Effector memory CD8-positive, alpha-beta T cell (primary cell): ENCODE measurements at places on chromosomes 12 and 14.

- no peak overlapping the region for H3K27ac ChIP-seq
- DNase-seq: no peak
- H3K4me1 ChIP-seq: no peaks in the 10 kb centered on the region
- H3K36me3 ChIP-seq: no peaks in the 10 kb centered on the region
Observed at GRCh38 chr12:5487948-5488625, 56.2 kb downstream of the NTF3 start.

GRCh38 chr14:100867631-100868315 is 35.7 kb downstream of the RTL1 start:
- no peak overlapping the region for H3K27ac ChIP-seq
- no peak for DNase-seq
- no peaks in the 10 kb centered on the region for H3K36me3 ChIP-seq
- no peak overlapping the region for H3K4me3 ChIP-seq
- no peaks in the 10 kb centered on the region for H3K4me1 ChIP-seq
- H3K27me3 ChIP-seq: no peaks in the 10 kb centered on the region

DNA sequence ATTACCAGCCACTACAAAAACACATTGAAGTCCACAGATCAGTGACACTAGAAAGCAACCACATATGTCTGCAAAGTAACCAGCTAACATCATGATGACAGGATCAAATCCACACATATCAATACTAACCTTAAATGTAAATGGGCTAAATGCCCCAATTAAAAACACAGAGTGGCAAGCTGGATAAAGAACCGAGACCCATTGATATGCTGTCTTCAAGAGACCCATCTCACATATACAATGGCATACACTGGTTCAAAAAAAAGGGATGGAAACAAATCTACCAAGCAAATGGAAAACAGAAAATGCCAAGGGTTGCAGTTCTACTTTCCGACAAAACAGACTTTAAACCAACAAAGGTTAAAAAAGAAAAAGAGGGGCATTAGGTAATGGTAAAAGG is 307.7 kb downstream of the GPHN start:
- H3K36me3 ChIP-seq: peaks cover 3% of the 10 kb centered on the region
- no peak for DNase-seq
- no peaks in the 10 kb centered on the region for H3K4me1 ChIP-seq
- H3K27ac ChIP-seq: no peak overlapping the region
- no peaks in the 10 kb centered on the region for H3K27me3 ChIP-seq

DNA sequence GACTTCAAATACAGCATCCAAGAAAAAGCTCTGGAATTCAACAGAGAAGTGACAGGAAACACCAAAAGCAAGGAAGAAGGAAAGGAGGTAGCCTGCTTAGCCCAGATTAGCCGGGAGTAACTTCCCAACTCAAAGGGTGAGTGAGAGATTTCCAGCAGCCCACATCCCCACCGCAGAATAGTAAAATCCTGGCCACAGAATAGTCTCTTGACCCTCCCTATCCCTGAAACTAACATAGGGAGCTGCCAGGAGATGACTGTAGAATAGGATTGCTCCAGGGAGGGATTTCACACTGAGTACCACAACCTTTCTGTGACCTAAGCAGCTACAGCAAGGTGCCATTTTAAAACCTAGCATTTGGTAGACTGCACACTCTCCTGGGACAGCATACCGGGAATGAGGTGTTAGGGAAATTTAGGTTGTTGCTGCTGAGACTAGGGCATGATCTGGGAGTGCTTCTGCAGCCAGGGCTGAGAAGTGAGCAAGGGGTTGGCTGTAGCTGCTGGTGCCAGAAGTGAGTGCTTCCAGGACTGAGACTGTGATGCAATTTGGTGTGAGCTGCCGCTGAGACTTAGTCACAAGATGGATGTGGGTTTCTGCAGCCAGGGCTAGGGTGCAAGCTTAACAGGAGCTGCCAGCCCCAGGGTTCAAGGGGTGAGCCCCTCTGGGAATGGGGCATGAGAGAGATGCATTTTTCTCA is 66.0 kb downstream of the TMTC3 start:
- DNase-seq: no peak
- no peaks in the 10 kb centered on the region for H3K36me3 ChIP-seq
- no peak overlapping the region for H3K27ac ChIP-seq
- H3K4me3 ChIP-seq: no peak overlapping the region
- no peaks in the 10 kb centered on the region for H3K4me1 ChIP-seq

GRCh38 chr12:15638231-15638630 is 151.0 kb downstream of the EPS8 start:
- H3K27ac ChIP-seq: no peak overlapping the region
- no peaks in the 10 kb centered on the region for H3K4me1 ChIP-seq
- H3K36me3 ChIP-seq: peaks cover 5% of the 10 kb centered on the region
- H3K27me3 ChIP-seq: peaks cover 14% of the 10 kb centered on the region
- H3K4me3 ChIP-seq: no peak overlapping the region

- H3K36me3 ChIP-seq: no peaks in the 10 kb centered on the region
- peaks cover 12% of the 10 kb centered on the region for H3K4me1 ChIP-seq
- no peak for DNase-seq
- peak overlapping the region; percentile 8 for H3K27ac ChIP-seq
- H3K27me3 ChIP-seq: no peaks in the 10 kb centered on the region
Observed at GRCh38 chr12:123952037-123952436, 20.6 kb downstream of the CCDC92 start.

DNA sequence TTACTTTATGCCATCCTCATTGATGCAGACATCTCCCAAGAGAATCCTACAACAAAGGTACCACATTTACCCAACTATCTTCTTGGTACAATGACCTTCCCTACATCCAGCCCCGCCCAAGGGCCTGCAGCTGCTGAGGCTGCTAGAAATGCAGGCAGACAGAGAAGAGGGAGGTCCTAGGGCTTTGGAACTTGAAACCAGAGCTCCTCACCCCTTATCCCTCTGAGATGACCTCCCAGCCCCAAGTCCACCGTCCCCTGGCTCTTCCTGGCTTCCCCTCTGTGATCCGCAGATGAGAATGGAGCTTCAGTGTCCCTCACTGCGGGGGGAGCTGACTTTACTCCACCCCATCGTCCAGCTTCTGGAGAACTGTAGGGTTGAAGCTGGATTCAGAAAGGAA is 1.6 kb upstream of the TNFRSF1A start:
- peaks cover 51% of the 10 kb centered on the region for H3K4me1 ChIP-seq
- DNase-seq: no peak
- no peak overlapping the region for H3K27ac ChIP-seq
- H3K27me3 ChIP-seq: no peaks in the 10 kb centered on the region

GRCh38 chr12:113142173-113142885 is 6.8 kb upstream of the RASAL1 start:
- H3K4me1 ChIP-seq: no peaks in the 10 kb centered on the region
- H3K27me3 ChIP-seq: no peaks in the 10 kb centered on the region
- DNase-seq: no peak
- no peak overlapping the region for H3K27ac ChIP-seq

DNA sequence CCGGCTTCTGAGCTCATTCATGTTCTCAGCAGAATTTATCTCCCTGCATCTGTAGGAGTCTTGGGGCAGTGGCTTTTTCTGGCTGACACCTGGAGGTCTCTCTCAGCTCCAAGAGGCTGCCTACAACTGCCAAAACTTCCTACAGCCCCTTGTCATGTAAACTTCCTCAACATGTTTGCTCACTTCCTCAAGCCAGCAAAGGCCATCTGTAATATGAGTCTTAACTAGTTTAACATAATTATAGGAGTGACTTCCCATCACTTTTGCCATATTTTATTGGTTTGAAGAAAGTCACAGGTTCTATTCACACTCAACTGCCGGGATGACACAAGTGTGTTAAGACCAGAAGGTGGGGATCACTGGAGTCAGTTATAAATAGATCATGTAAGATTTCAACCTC is 194.0 kb downstream of the VRK1 start:
- H3K27ac ChIP-seq: no peak overlapping the region
- peaks cover 10% of the 10 kb centered on the region for H3K4me1 ChIP-seq
- peaks cover 38% of the 10 kb centered on the region for H3K27me3 ChIP-seq
- DNase-seq: no peak
- no peak overlapping the region for H3K4me3 ChIP-seq

DNA sequence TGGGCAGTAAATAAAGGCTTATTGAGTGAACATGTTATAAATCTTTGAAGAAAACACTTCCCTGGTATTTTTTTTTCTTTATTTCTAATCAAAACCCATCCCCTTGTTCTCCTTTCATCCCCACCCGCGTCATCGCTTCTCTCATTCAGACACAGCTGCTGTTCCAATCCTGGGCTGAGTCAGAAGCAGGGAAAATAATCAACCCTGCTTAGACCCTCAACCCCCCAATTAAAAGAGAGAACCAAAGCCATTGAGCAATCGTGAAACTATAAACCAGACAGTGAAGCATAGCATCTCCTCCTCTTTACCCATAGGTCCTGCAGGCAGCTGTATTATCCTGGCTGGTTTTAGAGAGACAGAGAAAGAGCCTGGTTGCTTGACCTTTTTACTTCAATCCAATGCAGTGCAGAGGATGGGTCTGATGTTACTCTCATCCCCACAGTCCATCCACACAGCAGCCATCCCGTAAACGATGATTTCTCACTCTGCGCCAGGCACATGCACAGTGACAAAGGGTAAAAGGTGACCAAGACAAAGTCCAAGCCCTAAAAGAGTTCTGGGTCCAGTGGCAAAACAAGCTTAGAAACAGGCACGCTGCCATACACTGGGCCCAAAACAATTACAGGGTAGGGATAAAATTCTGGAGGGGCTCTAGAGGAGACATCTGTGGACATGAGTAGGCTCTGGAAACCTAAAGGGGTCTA is 238.3 kb downstream of the GALC start:
- H3K4me1 ChIP-seq: no peaks in the 10 kb centered on the region
- no peak for DNase-seq
- no peaks in the 10 kb centered on the region for H3K36me3 ChIP-seq
- H3K27ac ChIP-seq: no peak overlapping the region
- no peak overlapping the region for H3K4me3 ChIP-seq
- peaks cover 5% of the 10 kb centered on the region for H3K27me3 ChIP-seq

- H3K27me3 ChIP-seq: peaks cover 67% of the 10 kb centered on the region
- H3K27ac ChIP-seq: peak within 1 kb of the TSS; percentile 25
- peak; percentile 4 for DNase-seq
- H3K4me1 ChIP-seq: peaks cover 13% of the 10 kb centered on the region
- peak within 1 kb of the TSS; percentile 89 for H3K4me3 ChIP-seq
- peaks cover 3% of the 10 kb centered on the region for H3K36me3 ChIP-seq
Observed at GRCh38 chr12:24948757-24949722, at the start of gene BCAT1. TSS of gene BCAT1 (minus strand) at chr12:24949101. CDS start at chr12:24948932, 169 bp downstream.

DNA sequence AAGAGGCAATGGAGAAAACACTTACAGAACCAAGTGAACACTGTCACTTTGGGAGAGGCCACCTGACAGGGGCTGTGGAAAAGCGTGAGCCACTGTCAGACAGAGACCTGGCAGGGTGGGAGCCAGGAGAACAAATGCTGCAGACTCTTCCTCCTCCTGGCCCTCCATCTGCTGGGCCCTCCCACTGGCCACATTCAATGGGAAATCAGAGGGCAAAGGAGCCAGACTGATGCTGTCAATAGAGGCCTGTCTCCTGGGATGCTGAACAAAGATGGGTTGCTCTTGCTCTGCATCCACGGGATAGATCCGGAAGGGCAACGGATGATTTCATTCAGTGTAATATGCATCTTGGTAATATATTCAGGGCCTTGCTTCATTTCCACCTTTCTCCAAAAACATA is 44.9 kb upstream of the BCAT1 start:
- no peaks in the 10 kb centered on the region for H3K36me3 ChIP-seq
- peaks cover 12% of the 10 kb centered on the region for H3K4me1 ChIP-seq
- DNase-seq: no peak
- no peak overlapping the region for H3K27ac ChIP-seq
- H3K27me3 ChIP-seq: peaks cover 6% of the 10 kb centered on the region

DNA sequence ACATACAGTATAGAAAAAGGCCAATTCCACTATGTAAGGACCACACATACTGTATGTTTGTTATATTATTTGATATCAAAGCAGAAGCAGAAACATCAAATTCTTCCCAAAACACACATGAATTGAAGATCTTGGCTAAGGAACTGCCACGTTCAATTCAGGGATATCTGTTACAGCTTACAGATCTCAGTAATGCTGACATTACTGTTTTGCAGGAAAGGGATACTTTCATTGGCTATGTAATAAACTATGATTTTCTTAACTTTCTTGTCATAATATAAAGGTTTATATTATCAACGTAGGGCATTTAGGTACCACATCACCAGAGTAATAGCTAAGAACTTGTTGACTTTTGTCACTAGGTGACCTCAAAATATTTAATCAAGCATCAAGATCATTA is 148.5 kb downstream of the PAX9 start:
- no peak overlapping the region for H3K4me3 ChIP-seq
- H3K4me1 ChIP-seq: no peaks in the 10 kb centered on the region
- H3K36me3 ChIP-seq: no peaks in the 10 kb centered on the region
- H3K27me3 ChIP-seq: no peaks in the 10 kb centered on the region

GRCh38 chr14:65025818-65026217 is 39.1 kb downstream of the FNTB start:
- no peak overlapping the region for H3K4me3 ChIP-seq
- H3K27ac ChIP-seq: no peak overlapping the region
- H3K4me1 ChIP-seq: no peaks in the 10 kb centered on the region
- H3K36me3 ChIP-seq: peaks cover 14% of the 10 kb centered on the region
- H3K27me3 ChIP-seq: no peaks in the 10 kb centered on the region

- peaks cover 78% of the 10 kb centered on the region for H3K27me3 ChIP-seq
- H3K4me1 ChIP-seq: peaks cover 7% of the 10 kb centered on the region
- H3K4me3 ChIP-seq: no peak overlapping the region
- no peak overlapping the region for H3K27ac ChIP-seq
Observed at GRCh38 chr14:36664322-36665193, 2.9 kb downstream of the PAX9 start.

DNA sequence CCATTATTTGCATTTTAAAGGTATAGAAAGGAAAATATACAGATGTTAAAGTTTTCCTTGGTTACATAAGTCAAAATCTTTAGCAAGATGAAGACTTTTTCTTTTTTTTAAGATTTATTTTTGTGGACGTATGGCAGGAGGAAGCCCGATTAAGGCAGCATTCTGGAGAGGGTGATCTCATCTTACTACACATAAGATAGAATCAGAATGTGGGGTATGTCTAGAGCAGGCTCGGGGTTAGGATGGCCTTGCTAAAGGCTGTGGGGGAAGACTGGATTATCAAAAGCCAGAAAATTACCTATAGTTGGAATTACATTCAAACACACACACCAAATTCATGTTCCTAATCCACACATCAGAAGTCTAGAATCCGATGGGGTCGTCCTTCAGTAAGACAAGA is 79.6 kb upstream of the OTOGL start:
- H3K4me1 ChIP-seq: no peaks in the 10 kb centered on the region
- peaks cover 6% of the 10 kb centered on the region for H3K27me3 ChIP-seq
- DNase-seq: no peak
- no peak overlapping the region for H3K4me3 ChIP-seq
- H3K27ac ChIP-seq: no peak overlapping the region
